ENCODE measurements at places on chromosomes 2 and 18.
A peak's percentile ranks its signal among the peaks of the same experiment; 100 is the strongest.

DNA sequence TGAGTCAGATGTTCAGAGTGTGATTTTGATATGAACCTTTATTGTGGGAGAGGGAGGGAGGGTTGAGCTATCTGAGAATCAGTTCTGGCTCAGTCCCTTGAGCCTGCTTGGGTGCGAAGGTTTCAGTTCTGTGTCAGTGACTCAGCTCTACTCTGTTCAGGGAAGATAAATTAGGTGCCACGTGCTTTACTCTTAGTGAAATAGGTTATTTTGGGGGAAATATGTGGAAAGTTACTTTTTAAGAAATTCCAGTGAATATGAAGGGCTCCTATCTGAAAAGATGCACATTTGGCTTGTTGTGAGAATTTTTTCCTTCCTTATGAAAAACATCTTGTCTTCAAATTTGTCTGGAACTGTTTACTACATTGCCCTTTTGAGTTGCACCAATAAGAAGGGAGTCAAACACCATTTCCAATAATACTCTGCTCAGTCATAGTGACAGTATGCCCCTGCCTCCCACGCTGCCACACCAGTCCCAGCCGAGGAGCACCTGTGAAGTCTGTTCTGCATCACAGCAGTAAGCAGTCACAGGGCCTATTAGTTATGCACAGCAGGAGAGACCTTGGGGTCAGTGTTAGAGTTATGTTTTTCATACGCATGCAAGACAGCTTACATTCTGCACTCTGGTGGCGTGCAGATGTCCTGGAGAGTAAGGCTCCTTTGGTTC, 32.8 kb upstream of the DNAH7 start:
- DNase-seq, result no peak

DNA sequence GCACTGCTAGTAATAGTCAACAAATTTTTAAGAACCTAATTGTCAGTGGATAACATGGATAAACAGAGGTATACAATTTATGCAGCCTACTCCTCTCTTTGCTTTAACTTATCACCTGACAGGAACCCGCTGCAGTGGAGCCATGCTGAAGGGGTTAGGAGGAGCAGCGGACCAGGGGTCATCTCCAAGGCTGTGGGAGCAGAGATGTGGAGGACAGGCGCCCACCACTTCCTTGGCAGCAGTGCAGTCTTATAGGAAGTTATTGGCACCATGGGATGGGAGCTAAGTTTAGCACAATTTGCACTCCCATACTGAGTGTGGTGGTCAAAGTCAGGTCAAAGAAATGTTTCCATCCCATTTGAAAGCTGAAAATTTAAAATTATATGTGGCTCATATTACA, 35.6 kb downstream of the HDLBP start:
- DNase-seq, result no peak

GRCh38 chr2:111239107-111239506, 118.4 kb downstream of the BCL2L11 start:
- no peak for DNase-seq

GRCh38 chr2:101037161-101037755, 35.2 kb downstream of the RPL31 start:
- no peak for DNase-seq

- DNase-seq, result no peak
Observed at GRCh38 chr2:20823917-20824316, 1.0 kb upstream of the LDAH start.

GRCh38 chr2:56681659-56682396, 498.0 kb downstream of the CCDC85A start:
- no peak for DNase-seq

GRCh38 chr2:144162652-144163051, 357.3 kb downstream of the ZEB2 start:
- DNase-seq, result no peak

- DNase-seq, result no peak
Observed at GRCh38 chr2:196012314-196012713, 56.3 kb downstream of the DNAH7 start.

- no peak for DNase-seq
Observed at GRCh38 chr2:201904538-201905420, 98.4 kb downstream of the CDK15 start.

- DNase-seq, result no peak
Observed at GRCh38 chr2:151056870-151057269, 204.8 kb downstream of the RBM43 start.

GRCh38 chr2:51483720-51484119, 451.8 kb upstream of the NRXN1 start:
- no peak for DNase-seq

DNA sequence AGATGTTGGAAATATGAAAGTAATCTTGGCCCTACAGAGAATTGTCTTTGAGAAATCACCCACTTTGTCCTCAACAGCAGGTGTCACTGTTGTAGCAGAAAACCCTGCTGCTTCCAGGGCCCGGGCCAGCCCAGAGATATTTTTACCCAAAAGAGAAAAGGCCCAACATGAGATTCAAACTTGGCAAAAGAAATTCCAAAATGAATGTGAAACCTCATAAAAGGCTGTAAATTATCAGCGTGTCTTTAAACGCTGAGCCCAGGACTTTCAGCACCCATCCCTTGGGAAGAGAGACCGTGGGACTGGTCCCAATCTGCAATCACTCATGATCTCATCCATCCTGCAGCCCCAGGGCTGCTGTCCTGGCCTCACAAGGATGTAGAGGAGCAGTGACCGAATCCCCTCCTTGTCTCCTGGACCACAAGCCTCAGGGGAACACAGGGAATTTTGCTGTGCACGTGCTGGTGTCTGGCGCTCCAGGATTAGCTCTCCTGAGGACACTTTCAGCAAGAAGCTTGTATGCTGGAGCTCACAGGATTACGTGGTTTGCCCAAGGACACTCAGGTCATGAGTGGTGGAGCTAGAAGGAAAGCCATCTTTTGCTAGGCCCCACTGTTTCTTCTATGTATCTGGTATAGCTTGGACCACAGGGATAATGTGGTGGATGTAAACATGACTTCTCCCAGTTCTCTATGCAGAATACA, 202.1 kb downstream of the RNF144A start:
- no peak for DNase-seq

DNA sequence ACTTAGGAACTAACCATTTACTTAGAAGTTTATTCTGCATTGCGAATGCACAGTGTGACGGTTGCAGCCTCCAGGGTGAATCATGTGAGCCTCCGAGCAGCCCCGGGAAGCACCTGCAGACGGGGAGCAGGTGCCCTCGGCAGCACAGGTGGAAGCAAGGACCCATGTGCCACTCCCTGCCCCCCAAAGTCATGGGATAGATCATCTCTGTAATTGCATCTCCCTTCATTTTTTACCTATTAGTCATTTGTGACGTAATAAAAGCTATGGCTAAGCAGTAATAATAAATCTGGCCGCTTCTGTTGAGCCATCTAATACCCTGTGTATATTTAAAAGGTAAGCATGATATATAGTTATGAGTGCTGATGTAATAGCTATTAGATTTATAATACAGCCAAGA, 97.2 kb downstream of the PTGR3 start:
- peak; percentile 7 for DNase-seq

DNA sequence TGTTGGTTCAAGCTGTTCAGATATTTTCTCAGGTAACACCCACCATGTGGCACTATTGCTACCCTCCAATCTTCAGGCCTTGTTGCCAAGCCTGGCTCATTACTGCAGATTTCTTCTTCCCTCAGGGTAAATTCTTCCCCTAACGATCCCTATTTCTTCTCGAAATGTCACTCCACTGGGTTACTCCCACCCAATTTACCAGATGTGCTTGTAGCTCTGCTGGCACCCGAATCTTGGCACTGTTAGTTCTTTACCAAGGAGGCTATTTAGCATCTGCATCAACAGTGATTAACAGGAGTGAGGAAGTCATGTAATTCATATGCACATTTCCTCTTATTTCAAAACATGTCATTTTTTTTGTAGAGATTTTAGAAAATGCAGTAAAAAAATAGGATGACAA, 217.1 kb upstream of the CYRIA start:
- no peak for DNase-seq
